ENCODE measurements at places on chromosomes 5 and 9.

DNA sequence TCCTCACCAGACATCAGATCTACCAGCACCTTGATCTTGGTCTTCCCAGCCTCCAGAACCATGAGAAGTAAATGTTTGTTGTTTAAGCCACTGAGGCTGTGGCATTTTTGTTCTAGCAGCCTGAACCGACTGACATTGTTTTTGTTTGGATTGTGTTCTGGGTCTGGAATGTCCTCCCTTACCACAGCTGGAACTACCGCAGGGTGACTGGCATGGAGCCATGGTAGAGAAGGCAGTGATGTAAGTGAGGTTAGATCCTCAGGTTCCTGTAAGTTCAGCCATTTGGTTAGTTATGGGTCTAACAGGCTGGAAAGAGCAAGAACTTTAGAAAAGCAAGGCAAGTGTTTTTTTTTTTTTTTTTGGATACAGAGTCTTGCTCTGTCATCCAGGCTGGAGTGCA is 209.3 kb downstream of the DAB2IP start:
- no peak for DNase-seq

DNA sequence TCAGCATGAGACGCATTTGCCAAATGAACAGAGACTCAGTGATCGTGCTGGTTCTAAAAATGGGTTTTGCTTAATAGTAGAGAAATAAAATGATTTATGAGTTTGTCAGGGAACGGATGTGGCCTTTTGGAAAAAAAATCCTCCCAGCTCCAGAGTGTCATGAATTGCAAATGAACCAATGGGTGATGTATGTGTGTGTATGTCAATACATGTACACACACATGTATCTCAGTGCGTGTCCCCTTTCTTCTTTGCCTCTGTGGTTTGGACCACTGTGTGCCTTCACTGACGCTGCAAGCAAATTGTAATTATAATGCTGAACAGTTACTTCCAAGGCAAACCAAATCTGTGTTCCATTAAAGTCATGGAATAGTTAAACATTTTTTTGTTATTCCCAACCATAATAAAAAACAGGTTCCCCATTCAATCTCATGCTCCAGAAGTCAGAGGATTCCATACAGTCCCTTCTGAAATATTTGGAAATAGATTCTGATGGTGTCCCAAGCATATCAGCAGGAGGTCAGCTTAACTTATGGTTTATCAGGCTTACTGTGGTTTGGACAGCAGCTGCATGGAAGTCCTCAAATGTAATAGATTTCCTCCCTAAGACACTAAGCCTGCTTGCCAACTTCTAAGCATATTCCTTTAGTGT is 630.5 kb downstream of the ACTL7B start:
- DNase-seq = no peak

- DNase-seq = no peak
These were observed 44.0 kb downstream of the GALNT10 start for GRCh38 chr5:154234551-154234950.

GRCh38 chr9:28518439-28518838 is 945.2 kb upstream of the C9orf72 start:
- DNase-seq = no peak

DNA sequence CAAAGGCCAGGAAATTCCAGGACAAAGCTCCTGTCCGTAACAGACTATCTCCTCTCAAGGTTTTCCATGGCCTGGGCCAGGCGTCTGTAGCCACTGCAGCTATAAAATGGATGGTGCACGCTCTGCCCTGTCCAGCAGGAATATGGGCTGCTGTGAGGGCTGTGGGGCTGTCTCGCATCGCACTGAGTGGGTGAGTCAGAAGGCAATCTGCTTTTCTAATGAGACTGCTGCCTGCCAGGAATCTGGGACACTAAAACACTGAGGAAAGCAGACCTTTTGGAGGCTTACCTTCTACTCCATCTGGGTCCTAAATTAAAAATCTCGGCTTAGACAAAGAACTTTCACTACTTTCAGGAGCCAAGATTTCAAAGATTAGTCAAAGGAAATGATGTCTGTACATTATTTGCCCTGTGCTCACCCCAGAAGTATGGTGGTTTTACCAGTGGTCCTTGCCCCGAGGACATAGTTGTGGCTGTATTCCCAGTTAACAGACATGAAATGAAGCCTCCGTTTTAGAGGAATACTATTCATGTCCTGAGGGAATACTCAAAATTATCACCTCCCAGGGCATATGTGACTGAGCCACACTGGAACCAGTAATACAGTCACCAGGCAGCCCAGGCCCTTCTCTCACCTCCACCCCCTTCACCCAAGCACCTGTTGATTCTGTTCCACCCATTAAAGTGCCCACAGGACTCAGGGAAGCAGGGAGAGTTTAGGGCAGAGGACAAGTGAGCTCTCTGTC is 56.4 kb downstream of the PFDN1 start:
- no peak for DNase-seq

Data from COR-L47 (cell line).